ENCODE measurements at places on chromosomes 6 and 20.

- no peak for DNase-seq
Measured at GRCh38 chr6:98532004-98532403, 302.4 kb upstream of the POU3F2 start.

GRCh38 chr20:58328836-58329235 is 19.3 kb downstream of the RAB22A start:
- DNase-seq, result no peak

- DNase-seq, result no peak
Measured at GRCh38 chr6:111866857-111867256, 6.4 kb downstream of the FYN start.

DNA sequence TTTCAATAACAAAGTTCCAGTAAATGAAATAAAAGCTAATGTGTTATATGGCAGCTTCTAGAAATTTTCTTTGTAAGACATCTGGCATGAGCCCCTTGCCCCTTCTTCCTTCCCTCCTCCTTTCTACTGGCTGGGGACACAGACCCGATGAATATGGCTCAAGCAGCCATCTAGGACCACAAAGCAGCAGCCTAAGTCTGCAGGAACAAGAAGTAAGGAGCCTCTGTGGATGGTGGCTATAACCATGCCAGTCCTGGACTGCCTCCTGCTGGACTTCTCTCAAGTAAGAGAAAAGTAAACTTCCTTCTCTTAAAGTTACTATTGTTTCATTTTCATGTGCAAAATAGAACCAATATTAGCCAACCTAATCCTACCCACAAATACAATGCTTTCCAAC is 114.9 kb upstream of the DST start:
- DNase-seq, result no peak

DNA sequence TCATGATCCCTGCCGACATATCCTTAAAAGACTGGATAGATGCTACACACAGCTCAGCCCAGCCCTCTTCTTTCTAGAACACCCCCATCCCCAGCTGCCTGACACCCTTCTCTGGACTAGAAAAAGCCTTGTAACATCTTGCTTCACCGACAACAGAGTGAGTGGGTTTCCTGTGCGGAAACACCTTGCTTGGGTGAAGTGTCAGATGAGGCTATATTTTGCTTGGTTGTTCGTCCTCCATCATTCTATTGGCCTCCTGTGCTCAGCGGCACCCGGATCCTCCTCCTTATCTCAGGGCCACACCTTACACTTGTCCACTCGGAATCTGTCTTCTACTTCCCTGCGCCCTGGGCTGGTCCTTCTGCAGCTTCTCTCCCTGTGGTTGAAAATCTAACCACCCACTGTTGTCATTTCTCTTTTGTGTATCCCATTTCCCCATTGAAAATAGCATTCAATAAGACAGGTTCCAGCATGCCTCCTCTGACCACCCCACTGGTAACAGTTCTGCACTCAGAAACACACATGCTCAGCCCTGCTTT is 101.3 kb upstream of the MLN start:
- DNase-seq, result no peak

- DNase-seq, result no peak
Measured at GRCh38 chr6:107579456-107580056, 89.6 kb downstream of the SOBP start.

DNA sequence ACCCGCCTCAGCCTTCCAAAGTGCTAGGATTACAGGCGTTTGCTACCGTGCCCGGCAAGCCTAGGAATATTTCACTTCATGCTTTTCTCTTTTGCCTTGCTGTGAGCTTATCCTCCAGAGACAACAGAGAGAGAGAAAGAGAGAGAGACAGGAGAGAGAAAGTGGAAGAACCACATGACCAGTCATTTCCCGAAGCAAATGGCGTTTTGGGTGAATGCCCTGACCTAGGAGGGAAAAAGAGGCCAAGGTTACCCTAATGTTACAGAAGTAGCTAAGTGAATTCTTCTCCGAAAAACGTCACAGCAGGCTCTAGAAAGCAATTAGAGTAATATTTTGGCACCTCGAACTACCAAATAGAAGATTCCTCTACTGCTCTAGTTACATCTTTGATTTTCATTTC is 9.1 kb downstream of the SGK1 start:
- DNase-seq, result no peak

- DNase-seq, result peak; percentile 78
Measured at GRCh38 chr20:63782051-63782471, 42.5 kb downstream of the SLC2A4RG start.
